Stimulated activated CD8-positive, alpha-beta memory T cell treated with anti-CD3 and anti-CD28 coated beads, Interleukin-4, amount 100 ng/mL, for 48 hours (primary cell): ENCODE measurements at places on chromosomes 1 and 21.
A peak's percentile ranks its signal among the peaks of the same experiment; 100 is the strongest.

GRCh38 chr21:43917515-43918384 lies 52.7 kb downstream of the AGPAT3 start:
- peak; percentile 61 for DNase-seq

GRCh38 chr1:6198646-6199297 lies 623 bp downstream of the RPL22 start:
- DNase-seq, result no peak

DNA sequence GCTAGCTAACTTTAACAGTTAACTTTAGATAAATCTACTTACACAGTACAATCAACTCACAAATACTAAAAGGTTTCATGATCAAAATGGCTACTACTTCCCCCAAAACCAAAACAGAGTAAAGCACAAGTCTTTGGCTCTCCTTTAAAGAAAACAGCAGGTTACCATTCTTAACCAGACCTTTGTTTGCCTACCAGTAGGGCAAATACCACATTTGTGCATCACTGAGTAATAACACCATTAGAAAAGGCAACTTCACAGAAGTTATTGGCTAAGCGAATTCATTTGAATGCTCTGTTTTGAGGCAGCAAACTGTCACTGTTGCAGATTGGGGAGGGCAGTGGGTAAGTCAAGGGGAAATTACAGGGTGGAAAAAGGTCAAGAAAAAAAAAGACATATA lies 17.3 kb upstream of the SERPINC1 start:
- no peak for DNase-seq

GRCh38 chr1:181062836-181063428 lies 25.6 kb upstream of the IER5 start:
- peak; percentile 49 for DNase-seq

GRCh38 chr1:14951766-14952165 lies 201.8 kb upstream of the TMEM51 start:
- DNase-seq, result no peak

- DNase-seq, result no peak
Observed at GRCh38 chr1:56688522-56689026, 43.5 kb downstream of the PRKAA2 start.

GRCh38 chr1:52904927-52905698 lies 16.4 kb downstream of the ECHDC2 start:
- DNase-seq, result peak; percentile 61

GRCh38 chr1:155170101-155170785 lies 2.9 kb downstream of the KRTCAP2 start:
- DNase-seq, result peak; percentile 7
